ENCODE measurements at places on chromosomes 1 and 21.
A peak's percentile ranks its signal among the peaks of the same experiment; 100 is the strongest.

DNA sequence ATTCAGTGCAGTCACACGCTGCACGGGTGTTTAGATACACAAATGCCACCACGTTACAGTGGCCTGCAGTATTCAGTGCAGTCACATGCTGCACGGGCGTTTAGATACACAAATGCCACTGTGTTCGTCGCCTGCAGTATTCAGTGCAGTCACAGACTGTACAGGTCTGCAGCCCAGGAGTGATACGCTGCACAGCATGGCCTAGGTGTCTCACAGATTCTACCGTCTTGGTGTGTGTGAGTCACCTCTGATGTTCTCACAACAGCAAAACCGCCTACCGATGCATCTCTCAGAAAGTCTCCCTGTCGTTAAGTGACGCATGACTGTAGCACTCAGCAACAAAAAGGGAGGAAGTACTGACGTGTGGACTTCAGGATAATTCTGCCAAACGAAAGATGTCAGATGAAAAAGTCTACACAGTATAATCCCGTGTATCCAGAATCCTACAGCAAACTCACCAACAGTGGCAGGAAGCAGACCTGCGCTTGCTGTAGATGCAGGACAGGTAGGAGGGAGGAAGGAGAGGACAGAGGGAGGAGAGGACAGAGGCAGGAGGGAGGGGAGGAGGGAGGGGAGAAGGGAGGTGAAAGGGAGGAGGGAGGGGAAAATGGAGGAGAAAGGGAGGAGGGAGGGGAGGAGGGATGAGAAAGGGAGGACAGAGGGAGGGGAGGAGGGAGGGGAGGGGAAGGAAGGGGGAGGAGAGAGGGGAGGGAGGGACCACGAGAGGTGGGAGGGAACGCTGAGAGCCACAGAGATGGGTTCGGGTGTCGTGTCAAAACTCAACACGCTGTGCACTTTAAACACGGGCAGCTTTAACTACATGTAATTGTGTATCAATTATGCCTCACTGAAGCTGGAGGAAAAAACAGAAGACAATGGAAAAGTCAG, 36.3 kb upstream of the PCBP3 start:
- no peak for DNase-seq

- no peak for DNase-seq
These were observed 19.6 kb downstream of the SSR2 start for GRCh38 chr1:156001021-156001661.

- no peak for DNase-seq
These were observed 12.7 kb downstream of the AKIRIN1 start for GRCh38 chr1:39003794-39004193.

DNA sequence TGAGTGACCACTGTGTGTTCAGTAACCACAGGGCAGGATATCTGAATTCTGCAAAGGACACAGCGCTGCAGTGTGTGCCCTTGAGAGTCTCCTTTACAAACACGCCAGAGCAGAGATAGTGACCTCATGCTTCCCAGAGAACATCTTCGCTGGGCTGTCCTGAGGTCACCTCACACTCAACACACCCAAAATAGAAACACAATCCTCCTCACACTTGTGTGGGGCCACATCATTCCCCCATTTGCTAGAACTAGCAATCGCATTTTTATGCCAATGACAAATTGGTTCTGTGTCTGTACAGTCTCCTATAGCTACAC, 140.1 kb upstream of the NRIP1 start:
- no peak for DNase-seq

- DNase-seq = peak; percentile 44
These were observed 1.5 kb downstream of the HIPK1 start for GRCh38 chr1:113930499-113931161.

DNA sequence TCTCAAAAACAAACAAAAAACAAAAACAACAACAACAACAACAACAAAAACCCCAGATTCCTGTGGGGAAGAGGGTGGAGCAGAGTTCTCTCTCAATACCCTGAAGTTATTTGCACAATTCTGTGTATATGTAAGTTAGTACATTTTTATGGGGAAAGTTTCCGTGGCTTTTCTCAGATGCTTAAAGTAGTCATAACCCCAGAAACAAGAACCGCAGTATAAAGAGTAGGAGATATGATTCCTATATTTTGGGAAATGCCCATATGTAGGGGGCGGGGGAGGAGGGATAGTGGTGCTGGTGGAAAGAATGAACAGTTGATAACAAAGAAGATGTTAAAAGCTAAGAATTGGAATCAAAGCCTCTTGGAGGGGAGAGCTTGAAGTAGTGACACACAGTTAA, 131.5 kb downstream of the DNM3 start:
- no peak for DNase-seq

DNA sequence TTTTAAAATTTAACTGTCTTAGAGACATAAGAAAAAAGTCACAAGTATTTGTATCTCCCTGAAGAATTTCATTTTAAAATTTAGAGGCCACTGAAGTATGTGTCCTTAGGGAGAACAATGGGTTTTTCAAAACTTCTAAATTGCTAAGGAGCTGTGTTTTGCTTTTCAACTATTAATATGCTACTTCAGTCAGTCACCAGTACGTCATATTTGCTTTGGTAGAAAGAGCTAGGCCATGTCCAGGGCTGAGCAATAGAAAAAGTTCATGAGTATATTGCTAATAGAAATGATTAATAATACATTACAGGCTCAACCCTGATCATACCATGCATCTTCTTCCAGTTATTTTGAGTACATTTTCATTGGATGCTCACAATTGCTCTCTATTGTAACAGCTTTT, 1.7 kb upstream of the SGIP1 start:
- no peak for DNase-seq

DNA sequence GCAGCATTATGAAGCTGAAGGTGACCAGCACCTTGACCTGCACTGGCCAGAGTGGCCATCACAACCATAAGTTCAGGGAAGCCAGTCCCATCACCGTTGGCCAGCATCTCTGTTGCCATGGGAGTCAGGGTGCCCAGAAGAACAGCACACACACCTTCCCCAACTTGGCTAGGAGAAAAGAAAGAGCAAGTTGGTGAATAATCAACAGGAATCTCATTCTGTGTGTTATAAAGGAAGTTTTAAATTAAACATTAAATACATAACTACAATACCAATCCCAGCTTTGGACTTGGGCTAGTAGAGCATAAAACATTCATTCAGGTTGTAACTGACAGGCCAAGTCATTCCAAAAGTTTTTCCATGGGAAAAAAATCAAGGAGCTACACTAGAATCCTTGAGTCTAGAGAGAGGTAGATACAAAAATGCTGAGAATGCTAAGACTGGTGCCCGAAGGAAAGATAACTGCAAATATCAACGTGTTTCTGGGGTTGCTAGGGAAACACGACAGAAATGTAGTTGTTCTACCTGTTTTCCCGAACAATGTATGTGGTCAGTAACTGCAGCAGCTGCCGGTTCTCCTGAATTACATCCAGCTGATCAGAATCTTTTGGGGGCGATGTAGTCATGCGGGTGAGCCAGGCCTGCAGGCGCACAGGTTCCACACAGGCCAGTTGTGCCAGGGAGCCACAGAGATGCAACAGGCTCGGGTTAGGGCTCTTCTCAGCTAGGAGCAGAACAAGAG, 45.6 kb downstream of the UBR4 start:
- DNase-seq = no peak

- no peak for DNase-seq
These were observed 130.6 kb downstream of the LIPI start for GRCh38 chr21:14080040-14080763.

GRCh38 chr1:5493851-5494311, 498.3 kb downstream of the NPHP4 start:
- DNase-seq = no peak

- DNase-seq = no peak
These were observed 938 bp upstream of the ACTN2 start for GRCh38 chr1:236685205-236685916.

DNA sequence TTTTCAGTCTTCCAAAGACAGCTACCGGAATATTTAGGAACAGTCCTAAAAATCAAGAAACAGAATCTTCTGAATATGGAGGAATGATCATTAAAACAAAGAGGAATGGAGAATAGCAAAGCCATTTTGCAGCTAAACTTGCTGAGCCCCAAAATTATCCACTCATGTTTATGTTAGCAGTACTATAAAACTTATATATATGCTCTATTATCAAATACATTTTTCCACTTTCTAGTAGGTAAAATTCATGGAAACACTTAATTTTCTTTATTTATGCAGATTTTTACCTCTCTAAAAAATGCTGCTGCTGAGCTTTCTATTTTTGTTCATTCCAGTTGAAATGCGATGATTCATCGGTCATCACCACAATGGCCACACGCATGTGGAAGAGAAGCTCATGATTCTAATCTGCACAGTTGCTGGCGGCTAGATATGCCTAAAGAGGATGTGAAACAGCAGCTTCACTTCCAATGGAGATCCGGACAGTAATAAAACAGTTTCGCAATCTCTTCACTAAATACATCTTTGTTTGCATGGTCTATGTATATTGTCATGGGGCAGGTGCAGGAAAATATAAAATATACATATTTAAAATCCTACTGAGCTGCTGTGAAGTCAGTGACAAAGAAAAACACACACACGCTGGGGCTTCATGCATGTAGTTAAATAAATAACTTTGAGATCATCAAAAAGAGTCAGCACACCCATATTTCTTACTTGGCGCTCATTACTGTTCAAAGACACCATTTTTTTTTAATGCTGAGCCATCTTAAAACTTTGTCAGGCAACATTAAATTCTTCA, 292.2 kb downstream of the SMYD3 start:
- DNase-seq = no peak

DNA sequence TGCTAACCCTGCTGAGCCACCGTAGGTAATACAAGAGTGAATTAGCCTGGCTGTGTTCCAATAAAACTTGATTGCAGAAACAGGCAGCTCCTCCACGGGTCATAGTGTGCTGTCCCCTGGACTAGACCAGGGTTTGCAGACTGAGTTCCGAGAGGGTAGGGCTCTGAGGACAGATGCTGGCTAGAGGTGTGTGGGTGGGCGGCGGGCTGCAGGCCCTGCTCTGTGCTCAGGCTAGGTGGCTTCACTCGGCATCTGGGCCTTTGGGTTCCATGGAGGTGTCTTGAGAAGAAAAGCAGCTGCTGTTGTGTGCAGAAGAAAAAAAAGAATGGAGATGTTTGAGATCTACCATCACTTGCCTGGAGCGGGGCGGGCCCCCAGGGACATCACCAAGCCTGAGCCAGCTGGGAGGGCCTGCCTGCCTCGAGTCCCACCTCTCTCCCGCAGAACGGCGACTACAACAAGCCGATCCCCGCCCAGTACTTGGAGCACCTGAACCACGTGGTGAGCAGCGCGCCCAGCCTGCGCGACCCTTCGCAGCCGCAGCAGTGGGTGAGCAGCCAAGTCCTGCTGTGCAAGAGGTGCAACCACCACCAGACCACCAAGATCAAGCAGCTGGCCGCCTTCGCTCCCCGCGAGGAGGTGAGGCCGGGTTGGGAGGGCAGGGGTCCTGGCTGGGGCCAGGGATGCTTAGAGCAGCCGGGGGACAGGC, 7.9 kb downstream of the TMEM201 start:
- DNase-seq = no peak

DNA sequence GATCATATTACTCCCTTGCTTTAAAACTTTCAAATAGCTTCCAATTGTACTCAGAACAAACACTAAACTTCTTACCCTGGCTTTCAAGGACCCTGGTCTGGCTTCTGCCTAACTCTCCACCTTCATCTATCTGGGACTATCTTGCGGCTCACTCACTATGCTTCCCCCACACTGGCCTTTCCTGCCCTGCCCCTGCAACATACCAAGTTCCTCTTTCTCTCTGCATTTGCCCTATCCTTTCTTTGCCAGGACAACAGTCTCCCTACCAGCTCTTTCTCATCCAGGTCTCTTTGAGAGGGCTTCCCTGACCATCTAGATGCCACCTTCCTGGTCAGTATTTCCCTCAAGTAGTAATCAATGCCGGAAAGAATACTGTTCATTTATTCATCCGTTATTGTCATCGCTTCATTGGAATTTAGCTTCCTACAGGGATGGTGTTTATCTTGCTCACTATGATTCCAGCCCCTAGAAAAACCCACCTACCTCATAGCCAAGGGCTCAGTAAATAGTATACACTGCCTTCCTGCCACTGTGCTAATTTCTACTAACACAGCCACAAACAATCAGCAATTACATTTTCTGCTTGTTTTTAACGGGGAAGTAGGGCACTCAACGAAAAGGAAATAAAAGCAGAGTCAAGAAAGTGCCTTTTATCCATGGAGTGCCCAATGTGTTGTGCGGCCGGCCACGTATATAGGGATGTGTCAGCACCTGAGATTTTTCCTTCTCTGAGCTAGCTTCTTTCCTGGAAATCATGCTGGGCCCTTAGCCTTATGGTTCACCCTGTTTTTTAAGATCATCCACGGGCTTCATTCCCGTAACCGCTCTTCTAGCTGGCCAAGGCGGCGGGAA, 521 bp upstream of the CDC7 start:
- no peak for DNase-seq

GRCh38 chr1:61266738-61267137, 184.4 kb downstream of the NFIA start:
- no peak for DNase-seq

DNA sequence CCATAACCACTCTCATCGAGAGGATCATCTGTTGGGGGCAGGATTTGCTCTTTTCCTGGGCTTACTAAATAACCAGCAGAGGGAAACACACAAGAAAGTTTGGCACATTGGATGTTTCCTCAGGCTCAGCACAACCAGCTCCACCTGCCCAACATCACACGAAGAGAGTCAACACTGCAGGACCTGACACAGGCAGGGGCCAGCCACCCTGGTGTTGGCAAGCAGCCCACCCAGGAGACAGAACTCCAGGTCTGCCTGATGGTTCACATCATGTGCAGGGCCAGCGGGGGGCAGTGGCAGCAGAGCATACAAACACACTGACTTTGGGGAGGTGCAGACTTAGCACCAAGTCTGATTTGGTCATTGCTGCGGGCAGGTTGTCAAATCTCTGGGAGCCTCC, 182.3 kb upstream of the GALNT2 start:
- no peak for DNase-seq

DNA sequence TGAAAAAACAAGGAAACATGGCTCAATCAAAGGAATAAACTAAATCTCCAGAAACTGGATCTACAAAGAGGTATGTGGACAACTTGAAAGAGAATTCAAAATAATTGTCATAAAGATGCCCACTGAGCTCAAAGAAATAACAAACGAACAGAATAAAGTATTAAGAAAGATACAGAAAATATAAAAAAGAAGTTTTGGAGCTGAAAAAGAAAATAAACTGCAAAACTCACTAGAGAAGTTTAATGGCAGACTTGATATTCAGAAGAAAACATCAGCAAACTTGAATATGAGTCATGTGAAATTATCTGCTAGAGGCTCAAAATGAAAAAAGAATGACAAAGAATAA, 208.1 kb upstream of the SAMSN1 start:
- DNase-seq = no peak

DNA sequence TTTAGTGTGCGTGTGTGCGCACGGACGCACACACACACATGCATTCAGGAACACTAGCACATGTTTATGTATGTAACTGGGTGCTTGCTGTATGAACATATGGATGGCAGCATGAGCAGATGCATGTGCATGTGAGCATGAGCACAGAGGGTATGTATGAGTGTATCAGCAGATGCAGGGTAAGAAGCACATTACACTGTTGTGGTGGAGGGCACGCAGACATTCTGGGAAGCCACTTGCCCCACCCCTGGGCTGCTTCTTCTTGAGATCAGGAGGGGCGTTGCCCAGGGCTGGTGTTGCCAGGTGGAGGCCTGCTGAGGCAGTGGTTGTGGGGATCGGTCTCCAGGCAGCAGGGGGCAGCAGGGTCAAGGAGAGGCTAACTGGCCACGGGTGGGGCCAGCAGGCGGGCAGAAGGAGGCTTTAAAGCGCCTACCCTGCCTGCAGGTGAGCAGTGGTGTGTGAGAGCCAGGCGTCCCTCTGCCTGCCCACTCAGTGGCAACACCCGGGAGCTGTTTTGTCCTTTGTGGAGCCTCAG, 3.9 kb upstream of the P3R3URF start:
- peak; percentile 35 for DNase-seq
